ENCODE measurements at places on chromosomes 2 and 18. TPM values are rescaled to one million over a fixed set of nuclear protein-coding genes. Genes with fewer than 3 reads are reported as not detected.

- no peak overlapping the region for H3K27ac ChIP-seq
- DNase-seq, result no peak
- no peaks in the 10 kb centered on the region for H3K4me1 ChIP-seq
- H3K36me3 ChIP-seq, result no peaks in the 10 kb centered on the region
- H3K4me3 ChIP-seq, result no peak overlapping the region
These were observed 513.8 kb upstream of the POU3F3 start for GRCh38 chr2:104340162-104340561.

DNA sequence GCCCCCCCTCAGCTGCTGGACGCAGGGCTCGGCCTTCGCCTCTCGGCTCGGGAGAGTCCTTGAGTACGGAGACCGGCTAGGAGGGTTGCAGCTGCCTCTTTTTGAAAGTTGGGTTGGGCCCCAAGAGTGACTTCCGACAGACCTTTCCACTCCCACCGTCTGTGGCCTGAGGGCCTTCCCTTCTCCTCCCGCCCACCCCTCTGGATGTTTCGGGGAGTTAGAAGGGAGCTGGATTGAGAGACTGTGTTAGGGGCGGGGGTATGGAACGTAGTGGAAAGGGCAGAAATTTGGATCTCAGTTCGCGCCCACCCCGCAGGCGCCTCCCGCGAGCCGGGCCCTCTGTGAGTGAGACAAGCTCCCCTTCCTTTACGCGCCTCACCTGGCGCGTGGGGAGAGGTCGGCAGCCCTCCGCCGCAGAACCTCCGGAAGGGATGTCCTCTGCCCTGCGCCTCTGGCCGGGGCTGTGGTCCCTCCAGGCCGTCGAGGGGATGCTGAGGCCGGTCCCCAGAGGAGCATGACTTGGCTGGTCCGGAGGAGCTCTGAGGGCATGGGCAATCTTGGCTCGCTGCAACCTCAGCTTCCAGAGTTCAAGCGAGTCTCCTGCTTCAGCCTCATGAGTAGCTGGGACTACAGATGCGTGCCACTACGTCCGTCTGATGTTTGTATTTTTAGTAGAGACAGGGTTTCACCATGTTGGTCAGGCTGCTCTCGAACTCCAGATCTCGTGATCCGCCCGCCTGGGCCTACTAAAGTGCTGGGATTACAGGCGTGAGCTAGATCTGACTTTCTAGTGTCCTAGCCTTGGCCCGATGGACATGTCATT lies 15.9 kb downstream of the C2orf74 start:
- H3K27me3 ChIP-seq, result no peaks in the 10 kb centered on the region
- peaks cover 22% of the 10 kb centered on the region for H3K36me3 ChIP-seq
- H3K27ac ChIP-seq, result peak overlapping the region; percentile 99
- DNase-seq, result peak; percentile 16

DNA sequence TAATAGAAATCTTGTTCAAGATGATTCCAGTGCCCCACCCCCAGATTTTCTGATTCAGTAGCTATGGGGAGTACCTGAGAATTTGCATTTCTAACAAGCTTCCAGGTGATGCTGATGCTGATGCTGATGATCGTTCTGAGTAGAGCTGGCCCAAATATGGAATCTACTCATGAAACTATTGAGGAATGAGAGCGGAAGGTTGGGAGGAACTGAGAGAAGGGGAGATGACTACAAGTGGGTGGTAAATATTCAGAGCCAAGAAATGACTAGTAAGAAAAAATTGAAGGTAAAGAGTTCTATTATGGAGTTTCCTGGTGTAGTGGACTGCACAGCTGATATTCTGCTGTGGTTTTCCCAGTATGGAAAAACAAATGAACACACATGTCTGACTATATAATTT lies 235.4 kb upstream of the FN1 start:
- no peak overlapping the region for H3K4me3 ChIP-seq
- DNase-seq, result no peak
- no peaks in the 10 kb centered on the region for H3K27me3 ChIP-seq
- no peaks in the 10 kb centered on the region for H3K36me3 ChIP-seq

ALK gene
- total RNA-seq, result not detected

SP9 gene
- not detected for total RNA-seq

- DNase-seq, result no peak
- no peak overlapping the region for H3K4me3 ChIP-seq
- H3K27me3 ChIP-seq, result no peaks in the 10 kb centered on the region
- H3K4me1 ChIP-seq, result peaks cover 42% of the 10 kb centered on the region
These were observed 16.5 kb upstream of the INO80C start for GRCh38 chr18:35514283-35514682.

SLC9A4 gene
- not detected for total RNA-seq

- H3K36me3 ChIP-seq, result no peaks in the 10 kb centered on the region
- H3K27ac ChIP-seq, result no peak overlapping the region
- H3K27me3 ChIP-seq, result no peaks in the 10 kb centered on the region
These were observed 4.9 kb downstream of the STAT4 start for GRCh38 chr2:191145769-191146471.

- no peaks in the 10 kb centered on the region for H3K36me3 ChIP-seq
- no peak for DNase-seq
- H3K4me1 ChIP-seq, result peaks cover 4% of the 10 kb centered on the region
- no peaks in the 10 kb centered on the region for H3K27me3 ChIP-seq
These were observed 79.4 kb upstream of the ZNF532 start for GRCh38 chr18:58785171-58785805.

GRCh38 chr2:118686346-118686745 lies 161.1 kb downstream of the EN1 start:
- H3K4me3 ChIP-seq, result no peak overlapping the region
- no peak for DNase-seq
- H3K27me3 ChIP-seq, result no peaks in the 10 kb centered on the region
- no peaks in the 10 kb centered on the region for H3K4me1 ChIP-seq
- H3K27ac ChIP-seq, result no peak overlapping the region

CEP76 gene
- 7.8 TPM for total RNA-seq

- H3K4me1 ChIP-seq, result peaks cover 31% of the 10 kb centered on the region
- no peaks in the 10 kb centered on the region for H3K27me3 ChIP-seq
- H3K4me3 ChIP-seq, result peak overlapping the region; percentile 84
- peak; percentile 25 for DNase-seq
- peak overlapping the region; percentile 97 for H3K27ac ChIP-seq
These were observed 472 bp downstream of the CNOT11 start for GRCh38 chr2:101253013-101253702.

- peak overlapping the region; percentile 68 for H3K4me3 ChIP-seq
- DNase-seq, result peak; percentile 19
- peaks cover 15% of the 10 kb centered on the region for H3K4me1 ChIP-seq
- peak overlapping the region; percentile 77 for H3K27ac ChIP-seq
These were observed 132.9 kb upstream of the MGAT5 start for GRCh38 chr2:134120733-134121630.

GRCh38 chr18:32934201-32934600 lies 161.4 kb upstream of the KLHL14 start:
- H3K4me3 ChIP-seq, result no peak overlapping the region
- H3K36me3 ChIP-seq, result no peaks in the 10 kb centered on the region
- H3K27me3 ChIP-seq, result no peaks in the 10 kb centered on the region
- no peak for DNase-seq
- no peak overlapping the region for H3K27ac ChIP-seq
- no peaks in the 10 kb centered on the region for H3K4me1 ChIP-seq

DNA sequence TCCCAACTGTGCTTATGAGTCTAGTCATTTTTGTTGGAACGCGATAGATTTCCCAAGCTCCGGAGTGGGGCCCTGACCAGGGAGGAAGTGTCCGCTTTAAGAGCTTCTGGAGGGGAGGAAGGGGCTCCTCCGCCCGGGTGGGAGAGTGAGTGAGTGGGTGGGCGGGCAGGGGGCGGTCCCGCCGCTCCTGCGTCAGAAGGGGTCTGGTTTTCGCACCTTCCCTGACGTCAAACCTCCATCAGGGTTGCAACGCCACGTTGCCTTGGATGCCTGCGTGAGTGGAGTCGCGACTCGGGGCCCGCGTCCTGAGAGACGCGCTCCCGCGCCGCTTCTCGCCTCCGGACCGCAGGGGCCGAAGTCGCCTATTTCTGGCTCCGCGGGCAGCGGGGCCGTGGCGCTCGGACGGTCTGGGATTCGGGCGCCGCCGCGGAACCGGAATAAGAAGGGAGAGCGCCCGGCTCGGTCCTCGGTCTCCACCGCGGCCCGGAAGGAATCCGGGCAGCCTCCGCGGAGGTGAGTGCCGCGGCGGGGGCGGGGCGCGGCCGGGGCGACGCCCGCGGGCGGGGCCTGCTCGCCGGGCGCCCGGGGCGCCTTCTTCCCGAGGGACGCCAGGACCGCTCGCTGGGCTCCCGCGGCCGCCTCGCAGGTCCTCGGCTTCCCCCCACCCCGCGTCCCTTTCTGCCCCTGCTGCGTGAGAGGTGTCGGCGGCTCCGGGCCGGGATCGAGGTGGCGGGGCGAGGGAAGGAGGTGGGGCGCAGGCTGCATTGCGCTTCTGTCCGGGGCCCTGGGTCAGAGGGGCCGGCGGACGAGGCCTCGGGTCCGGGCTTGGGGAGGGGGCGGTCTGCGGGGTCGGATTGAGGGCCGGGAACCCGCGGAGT lies at the start of gene ZDBF2:
TSS of gene ZDBF2 (plus strand) at position 230 of the 878 bp plus-strand sequence. CDS start 7,187 bp downstream, outside the sequence.
- H3K27ac ChIP-seq, result peak within 1 kb of the TSS; percentile 82
- DNase-seq, result peak; percentile 24
- peaks cover 21% of the 10 kb centered on the region for H3K4me1 ChIP-seq
- H3K27me3 ChIP-seq, result peaks cover 55% of the 10 kb centered on the region
- H3K36me3 ChIP-seq, result no peaks in the 10 kb centered on the region

GRCh38 chr18:27413495-27414401 lies 228.6 kb upstream of the CHST9 start:
- no peaks in the 10 kb centered on the region for H3K27me3 ChIP-seq
- peaks cover 8% of the 10 kb centered on the region for H3K4me1 ChIP-seq
- peak overlapping the region; percentile 1 for H3K4me3 ChIP-seq
- peak overlapping the region; percentile 59 for H3K27ac ChIP-seq
- DNase-seq, result peak; percentile 25
- H3K36me3 ChIP-seq, result no peaks in the 10 kb centered on the region

GRCh38 chr18:42105394-42105793 lies 150.4 kb downstream of the PIK3C3 start:
- H3K27me3 ChIP-seq, result no peaks in the 10 kb centered on the region
- no peak for DNase-seq
- no peak overlapping the region for H3K27ac ChIP-seq
- no peak overlapping the region for H3K4me3 ChIP-seq
- no peaks in the 10 kb centered on the region for H3K4me1 ChIP-seq

DNA sequence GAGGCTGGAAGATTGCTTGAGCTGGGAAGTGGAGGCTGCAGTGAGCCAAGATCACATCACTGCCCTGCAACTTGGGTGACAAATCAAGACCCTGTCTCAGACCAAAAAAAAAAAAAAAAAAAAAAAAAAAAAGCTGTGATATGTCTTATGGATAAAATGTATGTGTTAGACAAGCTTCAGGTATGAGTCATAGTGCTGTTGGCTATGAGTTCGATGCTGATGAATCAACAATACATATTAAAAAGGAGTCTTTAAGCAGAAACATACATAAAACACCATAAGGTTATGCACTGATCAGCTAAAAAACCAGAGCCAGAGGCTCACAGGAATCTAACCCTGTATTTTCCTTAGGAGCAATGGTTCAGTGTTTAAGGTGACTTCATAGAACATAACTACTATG lies 332.3 kb downstream of the NCKAP5 start:
- no peaks in the 10 kb centered on the region for H3K4me1 ChIP-seq
- no peak for DNase-seq
- no peak overlapping the region for H3K27ac ChIP-seq
- H3K36me3 ChIP-seq, result no peaks in the 10 kb centered on the region
- H3K27me3 ChIP-seq, result no peaks in the 10 kb centered on the region

ITGA4 gene
- total RNA-seq, result 0.61 TPM

GREB1L gene
- total RNA-seq, result 4.4 TPM

DNA sequence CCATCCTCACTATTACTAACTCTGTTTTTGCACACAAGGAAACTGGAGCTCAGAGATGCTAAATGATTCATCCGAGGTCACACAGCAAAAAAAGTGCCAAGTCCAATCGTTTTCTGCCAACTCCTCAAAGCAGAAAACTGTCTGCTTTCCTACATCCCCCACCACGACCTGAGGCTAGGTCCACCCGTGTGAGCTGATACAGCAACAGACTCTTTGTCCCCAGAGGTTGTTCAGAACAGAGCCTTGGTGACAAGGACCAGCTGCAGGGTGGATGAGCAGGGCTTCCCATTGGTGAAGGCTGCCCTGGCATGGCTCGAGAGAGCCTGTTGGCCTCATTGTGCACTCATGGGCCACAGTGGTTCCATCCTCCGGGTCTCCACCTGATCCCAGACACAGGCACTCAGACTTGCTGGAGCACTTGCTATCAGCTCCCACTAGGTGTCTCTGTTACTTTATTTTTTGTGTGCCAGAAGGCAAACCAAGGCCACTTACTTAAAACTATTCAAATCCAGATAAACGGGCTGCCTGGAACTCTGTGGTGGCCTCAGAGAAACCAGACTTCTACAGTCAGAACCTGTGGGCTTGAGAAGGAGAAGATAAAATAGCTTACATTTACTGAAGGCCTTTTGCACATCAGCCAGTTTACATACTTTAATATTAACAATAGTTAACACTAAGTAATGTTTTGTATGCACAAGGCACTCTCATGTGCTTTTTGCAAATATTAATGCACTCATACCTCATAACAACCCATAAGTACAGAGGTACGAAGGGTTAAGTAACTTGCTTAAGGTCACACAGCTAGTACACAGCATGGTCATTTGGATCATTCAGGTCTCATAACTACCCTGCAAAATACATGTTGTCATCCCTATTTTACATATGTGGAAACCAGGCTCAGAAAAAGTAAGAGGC lies 62.9 kb upstream of the CTIF start:
- H3K27ac ChIP-seq, result no peak overlapping the region
- no peak overlapping the region for H3K4me3 ChIP-seq
- no peaks in the 10 kb centered on the region for H3K4me1 ChIP-seq

DNA sequence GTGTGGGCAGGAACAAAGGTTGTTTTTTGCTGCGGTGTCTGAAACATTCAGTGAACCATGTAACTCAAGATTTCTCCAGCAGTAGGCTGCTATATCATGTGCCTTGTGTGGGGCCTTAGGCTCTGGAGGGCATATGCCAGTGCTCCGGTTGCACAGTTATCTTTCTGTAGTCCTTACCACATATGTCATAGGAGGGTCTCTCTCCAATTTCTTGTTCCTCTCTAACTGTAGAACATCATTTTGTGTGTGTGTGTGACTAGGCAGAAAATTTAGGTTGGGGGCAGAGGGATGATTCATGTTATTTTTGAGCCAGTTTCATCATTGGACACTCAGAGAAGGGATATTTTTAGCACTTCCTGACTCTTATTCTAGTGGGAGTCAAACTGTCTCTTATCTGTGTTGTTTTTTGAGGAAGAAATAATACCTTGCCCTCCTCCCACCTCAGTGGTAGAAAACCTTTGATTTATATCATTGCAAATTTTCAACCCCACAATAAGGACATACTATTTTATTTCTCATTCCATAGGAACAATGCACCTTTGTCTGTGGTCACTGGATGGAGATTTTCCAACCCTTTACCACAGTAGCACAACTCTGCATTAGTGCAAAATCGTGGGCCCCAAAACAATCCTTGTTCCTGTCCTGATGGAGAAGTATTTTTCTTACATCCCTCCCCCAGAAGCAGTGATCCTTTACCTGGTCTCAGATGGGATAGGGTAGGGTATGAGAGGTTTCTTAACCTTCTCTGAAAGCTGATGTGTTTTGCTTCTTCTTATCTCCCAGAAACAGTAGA lies 113.9 kb downstream of the CCDC74A start:
- no peak overlapping the region for H3K4me3 ChIP-seq
- no peaks in the 10 kb centered on the region for H3K36me3 ChIP-seq
- no peak overlapping the region for H3K27ac ChIP-seq
- DNase-seq, result no peak
- H3K27me3 ChIP-seq, result peaks cover 5% of the 10 kb centered on the region

GRCh38 chr2:80246534-80246933 lies 58.0 kb downstream of the LRRTM1 start:
- no peak overlapping the region for H3K4me3 ChIP-seq
- no peaks in the 10 kb centered on the region for H3K27me3 ChIP-seq
- H3K36me3 ChIP-seq, result no peaks in the 10 kb centered on the region
- DNase-seq, result no peak
- H3K4me1 ChIP-seq, result peaks cover 12% of the 10 kb centered on the region
